Skeletal muscle cell (primary cell): ENCODE measurements at places on chromosomes 7 and 10.

DNA sequence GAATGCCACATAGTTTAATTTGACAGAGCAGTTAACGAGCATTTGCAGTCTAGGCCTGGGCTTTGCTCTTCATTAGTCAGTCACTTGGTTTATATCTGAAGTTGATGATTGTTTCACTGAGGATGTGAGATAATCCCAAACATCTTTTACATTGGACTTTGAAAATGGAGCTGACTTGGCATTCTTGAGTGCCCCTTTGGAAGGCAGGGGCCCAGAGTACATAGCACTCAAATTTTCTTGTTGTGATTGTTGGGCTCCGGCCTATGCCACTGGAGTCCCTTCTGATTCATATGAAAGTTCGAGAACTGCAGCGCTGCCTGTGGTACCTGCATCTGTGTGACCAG is 21.9 kb downstream of the DNAJB6 start:
- DNase-seq: no peak

GRCh38 chr7:2438186-2438585 is 34.8 kb downstream of the CHST12 start:
- DNase-seq: no peak

GRCh38 chr10:103419101-103419500 is 22.7 kb downstream of the PDCD11 start:
- no peak for DNase-seq

GRCh38 chr10:132183046-132183445 is 3.7 kb upstream of the DPYSL4 start:
- no peak for DNase-seq

GRCh38 chr10:11225935-11226334 is 208.3 kb downstream of the CELF2 start:
- peak; percentile 29 for DNase-seq

GRCh38 chr10:111762114-111762513 is 421.5 kb downstream of the GPAM start:
- no peak for DNase-seq

DNA sequence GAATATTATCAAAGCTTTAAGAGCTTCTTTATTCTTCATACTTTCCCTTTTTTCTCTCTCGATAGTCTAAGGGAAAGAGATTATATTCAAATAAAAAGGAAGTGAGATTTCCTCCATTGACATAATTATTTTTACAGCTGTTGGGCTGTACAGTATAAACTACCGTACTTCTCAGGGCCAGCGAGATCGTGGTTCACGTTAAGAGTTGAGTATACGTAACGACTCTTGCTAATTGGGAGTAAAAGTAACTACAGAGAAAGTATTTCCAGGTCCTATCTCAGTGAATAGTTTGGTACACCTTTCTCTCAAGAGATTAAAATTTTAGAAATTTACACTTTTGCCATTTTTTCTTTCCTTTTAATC is 57.8 kb downstream of the INPP5F start:
- no peak for DNase-seq

GRCh38 chr10:27190508-27190907 is 35.4 kb downstream of the MASTL start:
- DNase-seq: no peak

- DNase-seq: no peak
Observed at GRCh38 chr7:129091484-129092002, 36.6 kb upstream of the TNPO3 start.

DNA sequence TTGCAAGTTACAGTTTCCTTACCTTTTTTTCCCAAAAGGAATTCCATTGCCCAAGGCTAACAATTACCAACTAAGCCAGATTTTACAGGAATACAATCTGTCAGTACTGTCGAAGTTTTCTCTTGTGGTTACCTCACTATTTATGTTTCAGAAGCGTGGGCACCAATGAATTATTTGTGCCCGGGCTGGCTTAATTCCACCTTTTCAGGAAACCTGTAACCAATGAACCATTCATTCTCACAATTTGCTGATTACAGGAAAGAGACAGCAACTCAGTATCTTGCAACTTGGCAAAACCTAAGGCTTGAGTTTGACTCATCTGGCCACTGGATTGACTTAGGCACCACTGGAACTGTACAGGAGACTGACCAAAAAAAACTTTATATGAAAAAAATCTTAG is 485.6 kb downstream of the INHBA start:
- DNase-seq: no peak

DNA sequence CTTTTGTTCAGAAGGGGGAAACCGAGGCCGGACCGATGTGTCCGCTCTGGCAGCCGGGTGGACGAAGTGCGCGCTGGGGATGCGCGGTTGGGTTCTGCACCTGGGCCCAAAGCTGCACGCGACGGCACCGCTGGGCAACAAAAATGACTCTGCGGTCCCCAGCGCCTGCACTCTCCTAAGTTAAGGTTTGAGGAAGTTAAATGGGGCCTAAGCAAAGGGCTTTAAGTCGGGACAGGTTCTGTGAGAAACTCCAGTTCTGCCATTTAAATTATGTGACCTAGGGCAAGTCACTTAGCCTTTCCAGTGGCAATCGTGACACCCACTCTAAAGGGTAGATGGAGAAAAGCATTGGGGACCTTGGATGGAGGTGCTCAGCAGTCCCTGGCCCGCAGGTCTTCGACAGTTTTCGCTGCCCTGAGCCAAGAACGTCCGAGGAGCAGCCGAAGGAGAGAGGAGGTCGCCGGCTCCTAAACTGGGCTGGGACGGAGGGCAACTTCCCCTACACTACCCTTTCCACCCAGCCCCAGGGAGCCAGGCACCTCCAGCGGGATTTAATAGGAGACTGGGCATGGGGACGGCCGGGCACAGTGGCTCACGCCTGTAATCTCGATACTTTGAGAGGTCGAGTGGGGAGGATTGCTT is 534 bp upstream of the ACBD5 start:
- no peak for DNase-seq

DNA sequence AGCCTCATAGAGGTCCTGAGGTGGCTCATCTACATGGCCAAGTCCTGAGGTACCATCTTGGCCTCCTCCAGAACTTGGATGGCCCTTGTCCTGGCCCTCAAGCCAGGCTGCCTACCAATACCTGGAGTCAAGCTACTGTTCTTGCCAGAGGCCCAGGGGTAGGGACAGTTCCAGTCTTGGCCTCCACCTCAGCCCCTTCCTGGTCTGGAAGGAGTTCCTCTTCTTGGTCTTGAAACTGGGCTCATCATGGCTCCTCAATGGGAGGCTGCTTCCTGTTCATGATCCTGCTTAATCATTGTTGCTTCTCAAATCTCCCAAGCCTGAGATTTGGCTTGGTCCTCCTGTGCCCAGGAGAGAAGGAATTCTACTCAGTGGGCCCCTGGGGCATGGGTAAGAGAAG is 3.9 kb downstream of the HPS6 start:
- no peak for DNase-seq

DNA sequence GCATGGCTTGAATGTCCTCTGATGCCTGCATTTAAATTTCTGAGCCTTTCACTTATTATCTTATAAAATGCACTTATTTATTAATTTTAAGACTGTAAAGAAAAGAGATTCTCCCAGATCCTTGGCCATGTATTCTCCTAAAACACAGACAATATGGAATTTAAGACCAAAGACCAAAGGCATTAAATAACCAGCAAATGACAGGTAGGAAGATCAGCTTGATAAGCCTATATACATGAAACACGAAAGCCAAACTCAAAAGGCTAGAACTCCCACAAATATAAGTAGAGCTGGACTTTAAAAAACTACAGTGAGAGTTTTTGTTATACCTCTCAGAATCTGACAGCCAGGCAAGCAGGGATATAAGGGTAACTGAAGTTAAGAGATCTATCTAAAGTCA is 5.1 kb downstream of the ANXA11 start:
- no peak for DNase-seq

DNA sequence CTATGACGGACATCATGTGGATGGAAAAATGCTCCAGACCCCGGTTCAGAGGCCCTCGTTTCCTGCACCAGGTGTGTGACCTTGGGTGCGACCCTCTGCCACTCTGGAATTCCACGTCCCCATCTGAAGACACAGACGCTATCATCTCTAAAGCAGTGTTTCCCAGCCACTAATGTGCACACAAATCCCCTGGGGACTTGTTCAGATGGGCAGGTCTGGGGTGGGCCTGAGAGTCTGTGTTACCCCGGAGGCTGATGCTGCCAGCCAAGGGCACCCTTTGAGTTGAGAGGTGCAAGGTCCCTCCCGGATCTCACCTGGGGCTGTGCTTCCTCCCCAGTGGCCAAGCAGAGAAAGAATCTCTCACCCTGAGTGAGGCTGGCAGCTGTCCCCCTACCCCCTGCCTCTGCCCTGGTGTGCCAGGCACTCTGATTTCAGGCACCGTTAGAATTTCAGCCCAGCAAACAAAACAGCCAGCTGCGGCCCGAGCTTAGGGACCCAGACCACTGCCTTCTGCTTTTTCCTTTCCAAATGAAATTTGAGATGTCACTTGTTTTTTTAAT is 90.0 kb downstream of the SLIT1 start:
- no peak for DNase-seq

GRCh38 chr10:6406220-6407033 is 173.6 kb downstream of the PRKCQ start:
- DNase-seq: no peak

- no peak for DNase-seq
Observed at GRCh38 chr7:117666031-117666430, 186.2 kb downstream of the CFTR start.

DNA sequence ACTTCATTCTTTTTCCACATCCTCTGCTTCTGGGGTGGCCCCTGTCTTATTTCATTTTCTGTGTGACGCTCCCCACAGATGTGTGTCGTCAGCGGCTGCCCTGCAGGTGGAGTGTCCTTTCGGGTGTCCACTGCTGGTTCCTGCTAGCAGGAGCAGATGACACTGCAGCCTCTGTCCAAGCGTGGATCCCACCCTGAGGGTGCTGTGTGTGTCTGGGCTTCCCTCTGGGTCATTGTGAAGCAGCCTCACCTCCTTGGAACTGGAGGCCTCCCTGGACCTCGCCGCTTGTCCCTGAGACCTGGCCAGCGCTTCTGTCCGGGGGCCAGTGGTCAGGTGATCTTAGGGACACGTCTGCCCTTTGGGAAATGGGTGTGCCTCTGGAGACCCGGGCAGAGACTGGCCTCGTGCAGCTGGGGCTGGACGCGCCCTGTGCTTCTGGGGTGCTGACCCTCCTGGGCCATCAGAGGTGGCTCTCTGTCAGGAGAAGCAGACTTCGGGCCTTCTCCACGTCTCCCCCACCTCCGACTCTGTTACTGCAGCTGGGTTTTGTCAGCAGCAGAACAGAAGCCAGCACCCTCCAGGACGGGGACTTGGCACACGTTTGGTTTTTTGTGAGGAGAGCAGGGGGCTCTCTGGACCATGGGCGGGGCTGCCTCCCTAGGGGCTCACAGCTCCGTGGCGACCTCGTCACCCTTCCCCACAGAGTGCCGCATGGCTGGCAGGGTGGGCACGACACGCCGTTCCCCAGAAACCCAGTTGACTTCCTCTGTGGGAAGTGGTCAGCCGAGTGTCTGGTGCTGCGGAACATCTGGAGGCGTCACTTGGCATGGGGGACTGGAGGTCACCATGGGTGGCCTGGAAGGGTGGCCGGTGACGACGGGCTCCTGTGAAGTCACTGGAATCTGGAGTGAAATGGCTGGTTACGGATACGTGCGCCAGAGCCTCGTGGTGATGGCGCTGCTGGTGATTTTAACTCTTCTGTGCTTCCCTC is 48.4 kb downstream of the INPP5A start:
- no peak for DNase-seq

- DNase-seq: no peak
Observed at GRCh38 chr10:13104697-13105096, 4.7 kb downstream of the OPTN start.

GRCh38 chr10:22683140-22683389 is 31.3 kb downstream of the PIP4K2A start:
- no peak for DNase-seq

- DNase-seq: no peak
Observed at GRCh38 chr7:81790120-81790500, 20.3 kb upstream of the HGF start.

DNA sequence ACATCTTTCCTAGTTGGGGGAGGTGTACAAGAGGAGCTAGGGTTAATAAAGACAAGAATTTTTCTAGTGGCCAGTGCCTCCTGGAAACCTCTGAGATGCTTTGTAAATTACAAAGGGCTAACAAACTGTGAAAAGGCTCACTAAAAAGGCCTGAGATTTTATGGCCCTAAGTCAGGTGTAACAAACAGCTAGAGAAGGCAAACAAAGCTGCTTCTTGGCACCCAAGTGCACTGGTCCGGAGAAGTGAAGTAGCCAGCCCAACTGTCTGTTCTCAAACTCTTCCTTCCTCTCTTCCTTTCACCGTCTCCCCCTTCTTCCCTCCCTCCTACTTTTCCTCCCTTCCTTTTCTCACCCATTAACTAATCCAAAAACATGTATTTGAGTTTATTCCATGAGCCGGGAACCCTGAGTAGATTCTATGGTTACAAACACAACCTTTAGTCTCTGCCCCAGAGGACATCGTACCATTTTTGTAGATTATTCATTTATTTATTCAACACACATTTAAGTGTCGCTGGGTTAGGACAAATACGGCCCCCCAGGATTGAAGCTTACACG is 143.4 kb upstream of the PCGF5 start:
- DNase-seq: no peak

GRCh38 chr7:84245835-84246234 is 51.2 kb upstream of the SEMA3A start:
- no peak for DNase-seq

GRCh38 chr7:119037941-119038340 is 813.4 kb downstream of the ANKRD7 start:
- DNase-seq: no peak

DNA sequence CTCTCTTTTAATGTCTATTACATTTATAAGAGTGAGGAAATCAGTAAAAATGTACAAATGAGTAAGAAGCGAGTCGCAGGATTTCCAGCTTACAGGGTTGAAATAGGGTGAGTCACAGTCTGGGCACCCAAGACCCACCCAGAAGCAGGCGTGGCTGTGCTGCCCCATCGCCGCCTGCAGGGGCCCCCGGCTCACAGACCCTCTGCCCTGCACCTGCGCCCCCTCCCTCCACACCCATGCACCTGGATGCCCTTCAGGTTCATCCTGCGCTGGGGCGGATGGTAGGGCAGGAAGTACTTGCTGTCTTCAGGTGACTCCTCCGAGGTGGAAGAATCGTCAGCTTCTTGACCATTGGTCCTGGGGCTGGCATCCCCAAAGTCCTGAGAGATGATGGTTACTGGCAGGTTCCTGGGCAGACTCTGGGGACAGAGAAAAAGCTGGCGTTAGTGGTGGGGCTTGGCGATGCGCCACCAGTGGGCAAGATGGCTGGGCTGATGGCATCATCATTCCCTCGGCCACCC is 90.2 kb upstream of the GNA12 start:
- DNase-seq: peak; percentile 17

GRCh38 chr7:27640884-27641574 is 21.7 kb downstream of the HIBADH start:
- DNase-seq: peak; percentile 75

GRCh38 chr7:81680120-81680519 is 89.7 kb downstream of the HGF start:
- no peak for DNase-seq

DNA sequence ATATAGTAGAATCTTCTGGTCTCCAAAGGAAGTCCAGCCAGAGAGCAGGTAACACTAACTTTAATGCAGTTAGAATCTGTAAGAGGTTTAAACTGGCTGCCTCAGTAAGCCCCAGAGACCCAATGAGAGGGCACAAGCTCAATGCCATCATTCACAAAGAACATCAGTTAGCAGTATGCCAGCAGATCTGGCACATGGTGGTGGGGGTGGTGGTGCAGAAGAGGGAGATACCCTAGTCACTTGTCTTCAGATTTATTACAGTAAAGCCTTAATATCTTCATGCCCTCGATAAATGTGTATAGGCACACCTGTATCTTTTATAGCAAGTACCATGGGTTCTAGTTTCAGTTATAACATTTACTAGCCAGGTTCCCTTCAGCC is 86.2 kb downstream of the SORBS1 start:
- no peak for DNase-seq
